ENCODE measurements at places on chromosomes 6 and 20. TPM values are rescaled to one million over a fixed set of nuclear protein-coding genes. Genes with fewer than 3 reads are reported as not detected.
A peak's percentile ranks its signal among the peaks of the same experiment; 100 is the strongest.

The FAM217A gene
- not detected for total RNA-seq

The GNRH2 gene
- not detected for total RNA-seq

The RIPOR2 gene
- total RNA-seq = 22.5 TPM

The BNIP5 gene
- total RNA-seq = not detected

The THBS2 gene
- 44.7 TPM for total RNA-seq

The FABP7 gene
- total RNA-seq = 6.6 TPM

The TAPBP gene
- 29.1 TPM for total RNA-seq

DNA sequence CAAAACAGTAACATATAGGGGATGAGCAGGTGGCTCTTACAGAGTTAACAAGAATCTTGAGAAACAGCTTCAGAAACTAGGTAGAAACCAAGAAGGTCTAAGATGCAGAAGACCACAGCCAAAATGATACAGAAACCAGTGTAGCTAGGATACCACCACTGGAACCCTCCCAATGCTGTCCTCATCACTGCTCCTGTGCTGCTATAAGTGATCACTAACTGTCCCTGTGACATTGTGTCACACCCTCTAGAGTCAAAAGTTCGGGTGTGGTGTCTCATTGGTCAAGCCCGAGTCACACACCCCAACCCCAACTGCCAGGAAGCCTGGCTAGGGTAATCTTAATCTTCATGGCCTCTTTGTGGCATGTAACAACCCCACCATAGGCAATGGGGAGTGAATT is 153.1 kb downstream of the RCAN2 start:
- H3K36me3 ChIP-seq = no peaks in the 10 kb centered on the region
- H3K27ac ChIP-seq = no peak overlapping the region
- no peak for DNase-seq
- no peaks in the 10 kb centered on the region for H3K27me3 ChIP-seq
- no peak overlapping the region for H3K4me3 ChIP-seq
- no peaks in the 10 kb centered on the region for H3K4me1 ChIP-seq

- H3K27me3 ChIP-seq = no peaks in the 10 kb centered on the region
- no peak for DNase-seq
- no peaks in the 10 kb centered on the region for H3K36me3 ChIP-seq
These were observed 88.0 kb downstream of the FRK start for GRCh38 chr6:115972679-115973078.

DNA sequence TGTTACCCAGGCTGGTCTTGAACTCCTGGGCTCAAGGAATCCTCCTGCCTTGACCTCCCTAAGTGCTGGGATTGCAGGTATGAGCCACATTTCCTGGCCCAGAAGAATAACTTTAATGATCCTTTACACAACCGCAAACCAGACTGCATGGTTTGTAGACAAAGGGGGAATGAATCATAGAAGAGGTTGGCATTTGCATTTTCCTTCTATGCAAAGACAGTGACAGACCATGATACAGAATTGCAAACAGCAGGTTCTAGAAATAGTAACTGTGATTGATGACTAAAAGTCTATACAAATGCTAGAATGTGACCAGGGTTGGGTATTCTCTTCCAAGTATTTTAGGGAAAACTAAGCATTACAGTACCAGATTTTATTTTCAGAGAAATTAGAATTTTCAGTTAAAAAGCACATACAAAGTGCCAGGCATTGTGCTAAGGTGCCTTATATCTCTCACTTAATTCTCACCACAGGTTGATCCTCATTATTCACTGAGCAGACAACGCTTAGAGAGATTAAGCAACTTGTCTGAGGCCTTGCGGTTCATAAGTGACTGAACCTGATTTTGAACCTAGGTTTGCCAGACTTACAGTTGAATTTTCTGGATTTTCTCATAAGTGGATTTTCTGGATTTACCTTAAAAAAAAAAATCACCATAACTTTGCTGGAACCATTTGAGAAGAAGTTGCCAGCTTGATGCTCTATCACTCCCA is 146.6 kb downstream of the ZFAND3 start:
- H3K4me1 ChIP-seq = no peaks in the 10 kb centered on the region
- no peak overlapping the region for H3K27ac ChIP-seq
- no peaks in the 10 kb centered on the region for H3K36me3 ChIP-seq
- DNase-seq = no peak

GRCh38 chr6:115890238-115890637 is 170.5 kb downstream of the FRK start:
- H3K4me3 ChIP-seq = no peak overlapping the region
- no peaks in the 10 kb centered on the region for H3K27me3 ChIP-seq
- H3K36me3 ChIP-seq = no peaks in the 10 kb centered on the region
- H3K27ac ChIP-seq = no peak overlapping the region

DNA sequence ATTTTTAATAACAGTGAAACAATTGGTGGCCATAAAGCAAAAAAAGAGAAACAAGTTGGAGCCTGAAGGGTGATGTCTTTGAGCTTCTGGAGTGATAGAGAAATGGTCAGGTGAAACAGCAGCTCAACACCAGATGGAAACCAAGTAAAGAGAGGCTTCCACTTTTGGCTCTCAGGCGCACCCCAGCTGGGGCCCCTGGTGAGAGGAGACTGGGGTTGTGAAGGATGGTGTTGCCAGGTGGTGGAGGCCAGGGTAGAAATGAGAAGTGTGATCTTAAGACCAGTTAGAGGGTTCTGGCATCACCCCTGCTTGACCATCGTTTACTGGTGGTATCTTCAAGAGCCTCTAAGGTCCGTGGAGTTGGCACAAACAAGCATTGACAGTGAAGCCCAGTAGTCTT is 126.0 kb upstream of the AKIRIN2 start:
- H3K36me3 ChIP-seq = no peaks in the 10 kb centered on the region
- H3K27ac ChIP-seq = no peak overlapping the region
- H3K4me1 ChIP-seq = no peaks in the 10 kb centered on the region
- H3K27me3 ChIP-seq = no peaks in the 10 kb centered on the region

GRCh38 chr6:33656844-33657243 is 35.7 kb downstream of the ITPR3 start:
- no peak overlapping the region for H3K4me3 ChIP-seq
- no peak overlapping the region for H3K27ac ChIP-seq
- no peak for DNase-seq
- no peaks in the 10 kb centered on the region for H3K4me1 ChIP-seq
- no peaks in the 10 kb centered on the region for H3K36me3 ChIP-seq

- peak overlapping the region; percentile 91 for H3K4me3 ChIP-seq
- peak; percentile 81 for DNase-seq
- H3K27me3 ChIP-seq = peaks cover 11% of the 10 kb centered on the region
- no peaks in the 10 kb centered on the region for H3K36me3 ChIP-seq
- peak overlapping the region; percentile 45 for H3K27ac ChIP-seq
- H3K4me1 ChIP-seq = no peaks in the 10 kb centered on the region
These were observed 623 bp downstream of the MYBL2 start for GRCh38 chr20:43667341-43668132.

- H3K4me3 ChIP-seq = no peak overlapping the region
- H3K4me1 ChIP-seq = no peaks in the 10 kb centered on the region
- no peaks in the 10 kb centered on the region for H3K36me3 ChIP-seq
- H3K27ac ChIP-seq = no peak overlapping the region
- DNase-seq = no peak
These were observed 76.8 kb downstream of the BMP6 start for GRCh38 chr6:7802662-7803061.

All from GM23338 (cell line).